ENCODE measurements at places on chromosomes 2 and 18.

GRCh38 chr2:33365264-33365970, 111.0 kb upstream of the RASGRP3 start:
- no peak for DNase-seq

DNA sequence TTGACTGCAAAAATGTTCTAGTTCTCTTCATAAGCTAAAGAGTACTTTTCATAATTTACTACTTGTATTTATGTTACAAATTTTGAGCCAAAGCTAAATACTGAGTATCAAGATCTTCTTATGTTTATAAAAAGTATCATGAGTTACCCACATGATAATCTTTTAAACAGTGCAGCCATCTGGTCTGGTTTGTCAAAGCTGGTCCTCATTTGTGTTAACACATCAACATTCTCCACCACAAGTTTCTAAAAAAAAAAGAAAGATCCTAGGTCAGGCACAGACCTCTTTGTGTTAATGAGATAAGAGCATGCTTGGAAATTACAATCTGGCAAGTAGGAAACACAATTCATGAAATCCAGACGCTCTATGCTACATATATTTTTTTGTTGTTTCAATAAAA, 75.5 kb upstream of the FRZB start:
- no peak for DNase-seq

GRCh38 chr2:238865015-238865719, 17.3 kb downstream of the TWIST2 start:
- no peak for DNase-seq

- no peak for DNase-seq
Measured at GRCh38 chr2:14675489-14675888, 43.0 kb downstream of the LRATD1 start.

DNA sequence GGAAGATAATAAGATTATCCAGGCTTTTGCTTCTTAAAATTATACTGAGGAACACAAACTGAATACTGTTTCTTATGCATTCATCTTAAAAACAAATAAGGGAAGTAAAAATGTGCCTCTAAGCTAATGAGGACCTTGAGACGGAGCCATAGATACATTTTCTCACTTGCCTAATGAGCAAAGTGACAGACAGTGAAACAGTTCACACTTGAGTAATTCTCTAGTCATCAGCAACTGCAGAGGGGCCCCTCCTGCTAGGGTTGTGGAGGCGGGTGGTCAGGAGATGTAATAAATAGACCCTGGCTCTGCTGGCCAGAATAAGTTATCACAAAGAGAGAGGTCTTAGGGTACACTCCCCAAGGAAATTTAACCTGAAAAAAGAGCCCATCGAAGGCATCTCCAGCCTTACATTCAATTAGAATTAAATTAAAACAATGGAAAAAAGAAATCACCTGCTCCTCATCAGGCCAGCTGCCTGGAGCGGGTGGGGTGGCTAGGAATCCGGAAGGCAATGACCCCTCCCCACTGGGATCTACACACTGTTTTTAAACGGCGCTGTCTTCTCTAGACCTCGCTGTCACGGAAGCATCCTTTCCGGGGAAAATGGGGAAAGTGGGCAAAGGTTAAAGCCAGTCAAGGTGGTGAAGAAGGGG, 32.6 kb upstream of the INSIG2 start:
- no peak for DNase-seq

GRCh38 chr2:85151026-85151425, 17.8 kb downstream of the TCF7L1 start:
- no peak for DNase-seq

DNA sequence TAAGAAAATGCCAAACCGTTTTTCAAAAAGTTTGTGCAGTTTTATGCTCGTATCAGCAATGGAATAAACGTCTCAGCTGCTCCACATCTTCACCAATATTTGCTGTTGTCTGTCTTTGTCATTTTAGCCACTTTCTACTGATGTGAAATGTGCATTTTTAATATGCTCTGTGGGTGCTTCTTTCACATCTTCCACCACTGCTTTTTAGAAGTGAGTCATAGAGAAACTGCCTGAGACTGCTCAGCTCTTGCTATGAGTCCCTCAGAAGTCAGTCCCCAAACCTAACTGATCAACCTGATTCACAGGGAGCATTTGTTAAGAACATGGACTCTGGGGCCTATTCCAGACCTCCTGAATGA, 41.0 kb upstream of the EPC2 start:
- DNase-seq: no peak

DNA sequence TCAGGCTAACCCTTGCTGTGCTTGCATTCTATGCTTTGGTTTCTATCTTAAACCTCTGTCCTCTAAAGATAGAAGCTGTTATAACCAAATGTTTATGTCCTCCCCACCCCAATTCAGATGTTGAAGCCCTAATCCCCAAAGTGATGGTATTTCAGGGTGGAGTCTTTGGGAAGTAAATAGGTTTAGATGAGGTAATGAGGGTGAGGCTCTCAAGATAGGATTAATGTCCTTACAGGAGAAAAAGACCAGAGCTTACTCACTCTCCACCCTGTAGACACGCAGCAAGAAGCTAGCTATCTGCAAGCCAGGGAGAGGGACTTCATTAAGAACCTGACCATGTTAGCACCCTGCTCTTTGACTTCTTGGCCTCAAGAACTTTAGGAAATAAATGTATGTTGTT, 362.5 kb downstream of the ERBB4 start:
- no peak for DNase-seq

GRCh38 chr2:152335016-152335725, at the start of gene FMNL2:
FMNL2 (plus strand) TSS chr2:152335174.
- peak; percentile 16 for DNase-seq

- DNase-seq: no peak
Measured at GRCh38 chr2:68388358-68388757, 23.3 kb downstream of the PLEK start.

GRCh38 chr2:129698593-129698992, 280.9 kb upstream of the RAB6C start:
- DNase-seq: no peak

DNA sequence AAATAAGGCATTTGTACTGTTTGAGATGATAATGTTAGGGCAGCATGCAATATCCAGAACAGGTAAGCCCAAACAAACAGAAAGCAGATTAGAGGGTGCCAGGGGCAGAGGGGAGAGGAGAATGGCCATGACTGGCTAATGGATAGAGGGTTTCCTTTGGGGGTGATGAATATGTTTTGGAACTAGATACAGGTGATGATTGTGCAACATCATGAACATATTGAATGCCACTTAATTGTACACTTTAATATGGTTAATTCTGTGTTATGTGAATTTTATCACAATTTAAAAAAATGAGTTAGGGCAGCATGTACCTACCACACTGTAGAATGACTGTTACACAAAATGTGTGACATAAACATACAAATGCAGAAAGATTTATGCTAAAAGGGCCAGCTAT, 255.5 kb upstream of the FN1 start:
- DNase-seq: no peak

- no peak for DNase-seq
Measured at GRCh38 chr2:119545754-119546446, 1.7 kb downstream of the CFAP221 start.

DNA sequence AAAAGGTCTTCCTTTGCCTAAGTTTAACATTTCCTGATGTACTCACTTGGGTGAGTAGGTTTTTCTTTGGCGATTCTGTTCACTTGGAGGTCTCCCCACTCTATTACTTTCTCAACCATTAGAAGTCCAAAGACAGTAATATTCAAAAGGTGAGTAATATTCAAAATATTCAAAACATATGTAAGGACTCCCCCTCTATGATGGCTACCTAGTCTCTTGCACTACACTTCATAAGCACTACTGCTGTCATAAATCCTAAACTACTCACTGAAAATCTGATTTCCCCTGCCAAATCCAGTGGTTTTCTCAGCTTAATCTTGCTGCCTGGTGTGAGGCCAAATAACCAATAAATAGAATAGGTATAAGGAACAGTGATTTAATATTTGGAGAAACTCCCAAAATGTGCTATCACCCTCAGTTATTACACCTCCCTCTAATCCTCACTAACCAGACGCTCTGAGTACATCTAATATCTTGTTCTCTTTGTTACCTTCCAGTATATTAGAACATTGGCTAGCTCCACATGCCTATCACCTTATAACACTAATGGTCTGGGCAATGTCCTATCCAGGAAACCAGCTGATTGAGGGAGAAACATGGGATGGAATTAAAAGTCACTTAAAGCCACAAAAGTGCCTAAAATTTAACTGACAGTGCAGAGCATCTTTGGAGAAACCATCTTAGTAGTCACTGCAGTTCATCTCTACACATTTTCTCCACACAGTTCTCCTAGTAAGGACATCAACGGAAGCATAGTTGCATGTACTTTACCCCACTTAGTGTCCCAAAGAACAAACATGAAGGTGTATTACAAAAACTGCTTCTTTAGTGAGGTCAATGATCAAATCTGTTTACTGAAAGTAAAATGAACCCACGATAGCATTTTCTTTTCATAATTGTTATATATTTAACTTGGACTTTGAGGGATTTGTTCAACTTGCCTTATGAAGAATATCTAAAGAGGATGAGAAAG, 54.8 kb downstream of the MBD2 start:
- no peak for DNase-seq

GRCh38 chr18:23306822-23307221, 146.3 kb upstream of the RIOK3 start:
- DNase-seq: peak; percentile 39

DNA sequence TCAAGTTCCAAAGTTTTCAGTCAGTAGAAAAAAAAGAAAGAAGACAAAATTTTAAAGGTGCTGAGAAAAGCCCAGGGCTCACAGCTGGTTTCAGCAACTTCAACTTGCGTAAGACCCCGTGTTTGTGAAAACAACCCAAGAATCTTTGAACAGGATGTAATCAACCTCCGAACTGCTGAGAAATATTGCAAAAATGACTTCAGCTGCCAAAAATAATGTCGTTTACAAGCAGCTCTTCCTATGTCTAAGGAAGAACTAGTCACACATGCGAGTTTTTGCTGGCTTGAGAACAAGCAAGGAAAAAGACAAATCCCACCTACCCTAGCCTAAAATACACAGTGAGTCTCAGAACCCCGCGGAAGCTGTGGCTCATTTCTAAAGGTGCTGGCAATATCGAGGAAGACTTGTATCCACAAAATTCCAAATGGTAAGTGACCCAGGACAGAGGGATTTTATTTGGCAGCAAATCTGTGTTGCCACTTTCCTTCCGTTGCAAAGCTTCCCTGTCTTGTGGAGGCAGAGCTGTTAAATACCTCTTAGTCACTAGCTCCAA, 59.8 kb upstream of the SLC8A1 start:
- no peak for DNase-seq

GRCh38 chr2:241909769-241910168, 40.2 kb downstream of the RTP5 start:
- no peak for DNase-seq

DNA sequence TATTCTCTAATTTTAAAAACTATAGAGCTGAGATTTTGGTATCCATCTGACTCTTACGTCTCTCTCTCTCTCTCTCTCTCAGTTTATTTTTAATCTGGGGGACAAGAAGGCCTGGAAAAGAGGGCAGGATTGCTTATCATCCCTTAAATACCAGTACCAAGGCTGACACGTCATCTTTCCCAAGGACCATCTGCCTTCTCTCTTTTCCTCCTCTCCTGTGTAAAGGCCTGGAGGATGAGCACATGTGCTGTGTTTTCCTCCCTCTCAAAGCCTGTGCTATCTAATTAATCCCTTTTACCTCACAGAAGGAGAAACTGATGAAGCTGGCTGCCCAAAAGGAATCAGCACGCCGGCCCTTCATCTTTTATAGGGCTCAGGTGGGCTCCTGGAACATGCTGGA, 7.3 kb downstream of the IL37 start:
- DNase-seq: no peak

DNA sequence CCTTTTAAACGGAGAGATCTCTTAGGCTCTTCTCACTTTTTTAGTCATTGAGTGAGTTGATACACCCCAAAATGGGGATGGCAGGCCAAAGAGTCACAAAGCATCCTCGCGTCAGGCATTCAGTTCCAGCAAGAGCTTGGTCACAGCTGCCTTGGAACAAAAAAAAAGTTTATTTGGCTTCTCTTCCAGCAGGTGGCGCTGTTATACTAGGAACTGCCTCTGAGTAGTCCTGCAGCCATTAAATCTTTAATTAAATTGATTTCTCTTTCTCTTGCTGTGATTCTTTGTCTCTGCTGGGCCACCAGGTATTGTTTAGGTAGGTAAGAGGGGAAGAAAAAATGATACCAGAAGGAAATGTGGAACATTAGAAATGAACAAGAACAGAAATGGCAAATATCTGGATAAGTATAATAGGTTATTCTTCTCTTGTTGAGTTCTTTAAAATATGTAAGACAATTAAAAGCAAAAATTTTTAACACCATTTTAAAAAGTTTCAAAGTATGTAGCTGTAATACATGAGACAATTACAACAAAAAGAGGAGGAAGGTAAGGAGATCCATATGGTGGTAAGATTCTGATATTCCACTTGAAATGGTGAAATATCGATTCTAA, 175.1 kb downstream of the GALNT1 start:
- DNase-seq: peak; percentile 45

DNA sequence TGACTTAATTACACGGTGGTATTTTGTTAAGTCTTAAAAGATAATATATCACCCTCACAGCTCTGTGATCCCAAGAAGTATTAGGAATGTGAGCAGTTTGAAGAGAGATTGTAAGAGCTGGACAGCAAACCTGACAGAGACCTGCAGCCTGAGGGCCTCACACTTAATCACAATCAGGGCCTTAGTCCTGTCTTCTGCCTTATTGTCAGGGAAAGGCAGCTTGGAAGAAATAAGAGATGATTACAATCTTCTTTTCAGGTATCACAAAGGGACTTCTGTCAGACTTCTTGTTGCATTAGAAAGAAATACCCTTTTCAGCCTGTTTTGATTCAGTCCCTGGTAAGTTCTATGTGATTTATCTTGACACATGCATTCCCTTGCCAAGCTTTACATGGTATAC, 1433.8 kb upstream of the SLC39A10 start:
- DNase-seq: no peak

DNA sequence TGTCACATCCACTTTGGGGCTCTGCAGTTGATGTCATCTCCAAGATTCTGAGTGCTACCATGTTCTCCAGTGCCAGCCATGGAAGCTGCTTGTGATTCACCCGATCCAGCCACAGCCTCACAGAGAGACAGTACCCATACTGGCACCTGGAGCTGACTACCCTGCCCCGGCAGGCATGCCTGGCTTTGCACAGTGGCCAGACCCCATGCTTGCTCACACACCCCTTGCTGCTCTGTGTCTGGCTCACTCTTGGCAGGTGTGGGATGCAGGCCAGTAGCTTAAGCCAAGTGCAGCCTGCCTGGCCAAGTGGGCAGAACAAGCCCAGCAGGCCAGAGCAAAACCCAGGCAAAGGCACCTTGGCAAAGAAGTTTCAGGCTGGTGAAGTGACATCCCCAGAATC, 828.4 kb upstream of the VRK2 start:
- DNase-seq: no peak

DNA sequence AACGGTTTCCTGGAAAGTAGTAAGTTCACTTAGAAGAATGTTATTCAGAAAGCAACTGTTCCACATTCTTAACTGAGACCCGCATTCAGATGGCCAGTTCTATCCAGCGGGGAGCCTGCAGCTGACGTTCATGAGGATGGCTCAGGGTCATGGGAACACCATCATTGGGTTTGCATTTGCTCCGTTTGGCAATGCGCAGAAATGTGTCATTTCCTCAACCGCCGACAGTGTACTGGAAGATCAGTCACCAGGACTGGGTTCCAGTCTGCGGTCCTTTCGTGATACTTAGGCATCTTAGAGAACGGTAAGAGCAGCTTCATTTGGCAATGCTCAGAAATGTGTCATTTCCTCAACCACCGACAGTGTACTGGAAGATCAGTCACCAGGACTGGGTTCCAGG, 104.0 kb downstream of the DNER start:
- no peak for DNase-seq
